Activated CD8-positive, alpha-beta memory T cell treated with anti-CD3 and anti-CD28 coated beads for 1 hour (primary cell): ENCODE measurements at places on chromosomes 6 and 20.

DNA sequence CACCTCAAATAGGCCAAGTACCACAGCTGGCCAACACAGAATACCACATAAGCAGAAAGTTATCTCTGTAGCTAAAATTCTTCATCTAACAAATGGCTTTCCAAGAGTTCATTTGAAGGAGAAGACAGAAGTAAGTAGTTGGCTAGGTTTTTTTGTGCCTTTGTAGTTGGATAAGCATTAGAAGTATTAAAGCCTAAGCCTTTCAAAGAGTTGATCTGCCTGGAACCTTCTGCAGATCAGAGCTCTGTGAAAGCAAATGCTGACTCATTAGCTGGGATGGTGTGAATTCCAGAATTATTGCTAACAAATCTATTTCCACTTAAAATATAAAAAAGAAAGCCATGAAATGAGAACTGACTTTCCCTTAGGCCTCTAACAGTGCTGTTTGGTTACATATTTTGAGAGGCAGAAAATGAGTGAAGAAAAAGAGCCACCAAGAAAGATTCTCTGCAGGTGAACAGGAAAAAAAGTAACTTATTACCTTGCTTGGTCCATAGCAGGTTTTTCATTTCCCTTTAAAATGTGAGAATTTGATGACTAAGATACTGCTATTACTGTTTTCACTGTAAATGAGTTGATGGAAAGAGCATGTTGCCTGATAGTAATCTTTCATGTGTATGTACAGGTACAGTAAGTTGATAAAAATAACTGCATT, 763.2 kb upstream of the FLRT3 start:
- no peak for DNase-seq

DNA sequence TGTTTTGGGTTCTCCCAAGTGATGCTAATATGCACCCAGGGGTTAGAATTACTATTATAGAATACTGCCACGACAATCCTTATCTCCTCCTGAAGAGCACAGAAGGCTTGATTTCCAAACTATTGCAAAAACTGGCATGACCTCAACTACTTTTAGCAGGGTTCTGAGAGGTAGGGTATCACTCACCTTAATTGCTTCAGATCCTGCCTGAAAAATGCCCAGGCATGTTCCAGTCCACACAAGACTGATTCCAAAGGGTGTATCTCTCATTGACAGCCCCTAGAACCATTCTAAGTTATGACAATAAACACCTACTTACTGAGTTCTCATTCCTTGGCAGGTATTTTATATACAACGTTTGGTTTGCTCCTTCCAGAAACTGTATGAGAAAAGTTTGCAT, 5.0 kb upstream of the DSE start:
- DNase-seq, result no peak

DNA sequence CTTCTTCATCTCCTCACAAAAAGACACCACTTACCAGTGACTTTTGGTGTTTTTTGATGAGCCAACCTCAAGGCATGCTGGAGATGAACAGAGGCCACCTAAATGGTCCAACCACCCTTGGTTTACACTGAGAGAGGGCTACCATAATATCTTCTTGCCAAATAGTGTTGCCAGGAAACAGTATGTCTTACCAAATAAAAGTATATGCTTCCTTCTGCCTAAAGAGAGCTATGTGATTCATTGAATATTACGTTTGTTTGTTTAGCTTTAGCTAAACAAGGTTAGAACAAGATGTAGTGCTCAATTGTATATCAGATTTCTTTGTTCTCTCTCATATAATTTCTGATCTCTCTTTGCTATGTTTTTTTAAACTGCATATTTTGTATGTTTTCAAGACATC, 40.6 kb upstream of the BMP6 start:
- DNase-seq, result no peak

GRCh38 chr6:143064951-143065683, 4.4 kb downstream of the AIG1 start:
- no peak for DNase-seq

DNA sequence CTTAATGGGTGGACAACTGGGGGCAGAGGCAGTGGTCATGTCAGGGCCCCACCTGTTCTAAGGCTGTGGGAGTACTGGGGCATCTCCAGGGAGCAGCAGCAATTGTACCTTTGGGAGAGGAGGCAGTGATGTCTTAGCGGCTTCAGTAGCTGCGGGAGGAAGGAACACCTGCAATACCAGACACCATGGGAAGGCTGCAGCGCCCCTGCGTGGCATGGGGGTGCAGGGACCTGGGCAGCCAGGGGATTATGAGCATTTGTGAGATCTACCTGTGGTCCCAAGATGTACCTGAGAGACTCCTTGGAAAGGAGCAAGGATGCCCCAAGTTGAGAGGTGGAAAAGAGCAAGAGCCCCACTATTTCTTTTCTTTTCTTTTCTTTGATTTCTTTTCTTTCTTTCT, 112.1 kb upstream of the GPR6 start:
- no peak for DNase-seq

DNA sequence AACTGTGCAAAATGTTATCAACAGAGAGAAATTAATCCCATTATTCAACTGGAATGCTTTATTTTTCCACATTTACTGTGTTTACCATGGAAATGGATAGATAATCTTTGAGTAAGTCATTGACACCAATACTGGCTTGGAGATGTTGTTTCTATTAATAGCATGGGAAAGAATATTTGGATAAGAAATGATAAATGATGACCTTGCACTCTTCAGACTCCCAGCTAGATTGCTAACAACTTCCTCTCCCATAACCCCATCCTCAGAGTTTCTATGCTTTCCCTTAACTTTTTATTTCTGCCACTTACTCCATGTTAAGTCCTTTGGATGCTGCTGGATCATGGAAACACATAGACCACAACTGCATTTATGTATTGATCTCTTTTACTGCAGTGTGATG, 182.5 kb downstream of the FNDC1 start:
- no peak for DNase-seq

GRCh38 chr6:83257791-83258190, 64.6 kb downstream of the RWDD2A start:
- DNase-seq, result no peak

- no peak for DNase-seq
Observed at GRCh38 chr6:151535476-151536187, 41.8 kb downstream of the CCDC170 start.

DNA sequence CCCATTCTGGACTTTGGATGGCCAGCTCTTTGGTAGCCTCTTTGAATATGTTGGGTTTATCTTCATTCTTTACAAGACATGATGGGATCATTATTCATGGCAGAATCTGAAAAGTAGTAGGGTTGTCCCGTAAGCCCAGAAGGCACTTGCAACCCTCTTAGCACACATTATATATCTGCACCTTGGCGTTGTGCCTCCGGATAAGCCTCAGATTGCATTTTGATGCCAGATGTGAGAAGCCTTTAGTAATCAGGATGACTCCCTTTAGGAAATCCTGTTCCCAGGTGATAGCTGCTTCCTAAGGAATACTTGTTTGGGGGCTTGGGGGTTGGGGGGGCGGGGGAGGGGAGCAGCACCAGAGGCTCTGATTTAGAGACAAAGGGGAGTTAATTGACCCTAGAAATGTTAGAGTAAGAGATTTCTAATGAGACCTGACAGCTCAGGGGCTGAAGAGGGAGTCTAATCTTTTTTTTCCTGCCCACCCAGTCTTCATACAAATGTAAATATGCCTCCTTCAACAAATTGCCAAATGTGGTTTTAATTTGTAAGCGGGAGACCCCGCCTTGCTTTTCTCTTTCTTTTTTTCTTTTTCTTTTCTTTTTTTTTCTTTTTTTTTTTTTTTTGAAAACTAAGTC, 55.1 kb downstream of the JAG1 start:
- DNase-seq, result no peak

- no peak for DNase-seq
Observed at GRCh38 chr20:52601295-52601971, 370.7 kb upstream of the TSHZ2 start.

- no peak for DNase-seq
Observed at GRCh38 chr6:9623985-9624384, 790.9 kb downstream of the TFAP2A start.

DNA sequence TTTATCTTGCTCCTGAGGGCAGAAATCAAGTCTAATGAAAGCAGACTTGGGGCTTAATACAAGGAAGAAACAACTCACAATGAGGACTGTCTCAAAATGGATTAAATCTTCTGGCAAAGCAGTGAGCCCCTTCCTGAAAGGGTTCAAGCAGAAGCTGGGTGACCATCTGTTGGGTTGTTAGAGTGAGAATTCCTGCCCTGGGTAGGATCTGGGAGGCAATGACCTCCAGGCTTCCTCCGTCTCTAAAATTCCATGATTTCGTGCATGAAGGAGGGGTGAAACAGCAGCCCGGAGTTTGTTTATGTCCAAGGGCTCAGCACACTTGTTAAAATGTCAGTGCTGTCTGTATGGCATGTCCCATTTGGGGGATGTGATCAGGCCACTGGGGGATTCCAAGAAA, 64.0 kb upstream of the KCNK16 start:
- no peak for DNase-seq

DNA sequence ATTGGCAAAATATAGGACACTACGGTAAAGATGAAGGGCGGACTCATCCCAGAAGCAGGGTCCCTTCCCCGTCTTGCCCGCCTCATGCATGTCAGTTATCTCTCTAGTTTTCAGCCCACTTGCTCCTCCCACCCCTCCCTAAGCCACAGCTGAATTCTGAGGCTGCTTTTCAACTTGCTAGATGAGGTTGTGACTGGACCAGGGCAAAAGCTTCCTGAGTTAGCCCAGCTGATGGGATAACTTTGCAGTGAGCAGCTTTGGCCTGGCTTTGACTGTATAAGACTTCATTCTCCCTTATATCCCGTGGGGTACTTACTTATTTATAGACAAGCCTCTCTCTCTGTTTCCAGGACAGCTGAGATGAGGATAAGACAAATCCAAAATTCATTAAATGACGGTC, 23.2 kb downstream of the GHRH start:
- no peak for DNase-seq

GRCh38 chr6:144316862-144317195, 31.7 kb downstream of the UTRN start:
- DNase-seq, result no peak

GRCh38 chr6:99333068-99333467, 16.4 kb downstream of the FAXC start:
- DNase-seq, result no peak

DNA sequence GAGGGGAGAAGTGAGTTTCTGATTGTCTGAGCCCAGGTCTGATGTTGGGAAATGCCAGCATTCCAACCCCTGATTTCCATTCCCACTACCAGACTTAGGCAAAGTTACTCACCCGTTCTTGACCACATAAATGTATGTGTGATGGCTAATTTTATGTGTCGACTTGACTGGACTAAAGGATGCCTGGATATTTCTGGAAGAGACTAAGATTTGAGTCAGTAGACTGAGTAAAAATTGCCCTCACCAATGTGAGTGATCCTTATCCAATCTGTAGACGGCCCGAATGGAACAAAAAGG, 95.8 kb upstream of the TAB2 start:
- DNase-seq, result no peak

DNA sequence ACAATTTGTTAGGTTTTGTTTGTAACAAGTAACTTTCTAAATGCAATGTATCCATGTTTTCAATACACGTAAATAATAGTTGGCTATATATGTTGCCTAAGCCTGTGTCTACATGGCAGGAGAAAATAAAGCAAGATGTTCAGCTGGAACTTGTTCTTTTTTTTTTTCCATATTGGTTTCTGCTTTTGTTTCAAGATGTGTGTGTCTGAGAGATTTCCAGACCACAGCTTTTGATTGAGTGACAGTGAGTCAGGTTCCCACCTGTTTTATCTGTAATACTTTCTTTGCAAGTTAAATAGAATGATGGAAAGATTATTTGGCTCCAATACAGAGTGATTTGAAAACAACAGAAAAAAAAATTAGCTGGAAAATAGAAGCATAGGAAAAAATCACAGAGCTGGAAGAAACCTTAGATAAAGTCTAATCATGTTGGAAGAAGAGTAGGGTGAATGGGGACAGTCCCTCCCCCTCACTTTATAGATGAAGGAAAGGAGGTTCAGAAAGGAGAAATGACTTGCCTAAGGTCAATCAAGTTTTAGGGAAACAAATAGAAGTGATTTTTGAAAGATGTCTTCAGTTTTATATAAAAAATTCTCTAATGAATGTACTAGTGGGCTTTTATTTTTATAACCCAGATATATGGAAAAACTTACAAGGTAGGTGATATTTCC, 150.9 kb upstream of the STMND1 start:
- DNase-seq, result no peak

GRCh38 chr6:18748314-18748713, 361.2 kb downstream of the RNF144B start:
- no peak for DNase-seq

DNA sequence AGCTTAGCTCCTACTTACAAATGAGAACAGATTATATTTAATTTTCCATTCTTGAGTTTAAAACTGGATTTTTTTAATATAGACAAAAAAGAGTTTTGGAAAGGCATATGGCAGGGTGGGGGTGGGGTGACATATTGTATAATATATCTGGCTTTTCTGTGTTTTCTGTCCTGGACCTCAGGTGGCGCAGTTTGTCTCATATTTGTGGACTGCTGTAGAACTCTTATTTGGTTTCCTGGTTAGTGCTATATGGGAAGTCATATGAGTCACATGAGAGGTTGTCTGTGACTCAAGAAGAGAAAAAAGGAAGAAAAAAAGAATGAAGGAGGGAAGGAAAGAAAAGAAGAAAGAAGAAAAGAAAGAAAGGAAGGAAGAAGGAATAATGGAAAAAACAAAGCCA, 131.8 kb downstream of the CLVS2 start:
- no peak for DNase-seq

- DNase-seq, result no peak
Observed at GRCh38 chr20:34940081-34940481, 15.5 kb downstream of the GSS start.

DNA sequence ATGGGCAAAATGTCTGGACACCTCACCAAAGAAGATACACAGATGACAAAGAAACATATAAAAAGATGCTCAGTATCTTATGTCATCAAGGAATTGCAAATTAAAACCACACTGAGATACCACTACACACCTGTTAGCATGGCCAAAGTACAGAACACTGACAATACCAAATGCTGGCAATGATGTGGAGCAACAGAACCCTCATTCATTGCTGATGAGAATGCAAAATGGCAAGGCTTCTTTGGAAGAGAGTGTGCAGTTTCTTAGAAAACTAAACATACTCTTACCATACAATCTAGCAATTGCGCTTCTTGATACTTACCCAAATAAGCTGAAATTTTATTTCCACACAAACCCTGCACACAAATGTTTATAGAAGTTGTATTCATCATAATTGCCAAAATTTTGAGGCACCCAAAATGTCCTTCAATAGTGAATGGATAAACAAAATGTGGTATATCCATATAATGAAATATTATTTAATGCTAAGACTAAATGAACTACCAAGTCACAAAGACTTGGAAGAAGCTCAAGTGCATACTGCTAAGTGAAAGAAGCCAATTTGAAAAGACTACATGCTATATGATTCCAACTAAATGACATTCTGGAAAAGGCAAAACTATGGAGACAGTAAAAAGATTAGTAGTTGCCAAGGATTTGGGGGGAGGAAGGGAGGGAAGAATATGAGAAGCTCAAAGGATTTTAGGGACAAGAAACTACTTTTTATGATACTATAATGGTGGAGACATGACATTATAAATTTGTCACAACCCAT, 50.7 kb downstream of the TNFAIP3 start:
- DNase-seq, result no peak

- DNase-seq, result no peak
Observed at GRCh38 chr6:61886608-61887259, 399.3 kb downstream of the KHDRBS2 start.
